ENCODE measurements at places on chromosomes 2 and 18. TPM values are rescaled to one million over a fixed set of nuclear protein-coding genes. Genes with fewer than 3 reads are reported as not detected.

CTDP1 gene
- total RNA-seq: 21.6 TPM

ZEB2 gene
- 52.1 TPM for total RNA-seq

EIF2AK3 gene
- 52.1 TPM for total RNA-seq

PLEKHA3 gene
- total RNA-seq: 12.3 TPM

LINC00305 gene
- total RNA-seq: not detected

DNAH6 gene
- 9.3 TPM for total RNA-seq

ANKRD62 gene
- total RNA-seq: not detected

IL36RN gene
- not detected for total RNA-seq

CPS1 gene
- 8.8 TPM for total RNA-seq

SERPINB3 gene
- total RNA-seq: not detected

SLC9A2 gene
- total RNA-seq: 1.3 TPM

PLEKHH2 gene
- total RNA-seq: 17.2 TPM

KLHL41 gene
- total RNA-seq: 2.8 TPM

RNF144A gene
- 12.0 TPM for total RNA-seq

PARD6G gene
- 42.6 TPM for total RNA-seq

LCT gene
- total RNA-seq: not detected

ANKRD53 gene
- total RNA-seq: 3.9 TPM

All from thyroid gland (tissue), 4 donors.